ENCODE measurements at places on chromosomes 1 and 21.
A peak's percentile ranks its signal among the peaks of the same experiment; 100 is the strongest.

- no peak for DNase-seq
These were observed 95.1 kb downstream of the TAS1R2 start for GRCh38 chr1:18764362-18764761.

- DNase-seq = no peak
These were observed 221.1 kb upstream of the PLXNA2 start for GRCh38 chr1:208465266-208465665.

DNA sequence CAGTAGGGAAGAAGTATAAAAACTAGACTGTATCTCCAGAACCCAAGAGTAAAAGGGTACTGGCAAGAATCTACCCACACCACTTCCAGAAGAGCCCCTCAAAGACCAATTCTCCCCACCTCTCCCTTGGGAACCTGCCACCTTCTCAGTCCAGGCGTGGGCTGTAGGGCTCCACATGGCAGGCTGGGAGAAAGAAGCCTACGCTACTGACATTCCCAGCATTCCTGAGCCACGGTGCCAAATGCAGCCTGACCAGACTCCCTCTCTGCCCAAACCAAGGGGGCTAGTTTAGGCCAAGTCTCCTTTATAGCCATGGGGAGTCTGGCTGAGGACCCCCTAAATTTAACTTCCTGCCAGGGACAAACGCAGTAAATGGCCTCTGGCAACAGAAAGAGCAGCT lies 2.0 kb downstream of the UBE2Q1 start:
- DNase-seq = no peak

GRCh38 chr1:185400052-185400451 lies 83.0 kb upstream of the IVNS1ABP start:
- no peak for DNase-seq

- no peak for DNase-seq
These were observed 64.0 kb downstream of the KIF21B start for GRCh38 chr1:200959411-200959921.

DNA sequence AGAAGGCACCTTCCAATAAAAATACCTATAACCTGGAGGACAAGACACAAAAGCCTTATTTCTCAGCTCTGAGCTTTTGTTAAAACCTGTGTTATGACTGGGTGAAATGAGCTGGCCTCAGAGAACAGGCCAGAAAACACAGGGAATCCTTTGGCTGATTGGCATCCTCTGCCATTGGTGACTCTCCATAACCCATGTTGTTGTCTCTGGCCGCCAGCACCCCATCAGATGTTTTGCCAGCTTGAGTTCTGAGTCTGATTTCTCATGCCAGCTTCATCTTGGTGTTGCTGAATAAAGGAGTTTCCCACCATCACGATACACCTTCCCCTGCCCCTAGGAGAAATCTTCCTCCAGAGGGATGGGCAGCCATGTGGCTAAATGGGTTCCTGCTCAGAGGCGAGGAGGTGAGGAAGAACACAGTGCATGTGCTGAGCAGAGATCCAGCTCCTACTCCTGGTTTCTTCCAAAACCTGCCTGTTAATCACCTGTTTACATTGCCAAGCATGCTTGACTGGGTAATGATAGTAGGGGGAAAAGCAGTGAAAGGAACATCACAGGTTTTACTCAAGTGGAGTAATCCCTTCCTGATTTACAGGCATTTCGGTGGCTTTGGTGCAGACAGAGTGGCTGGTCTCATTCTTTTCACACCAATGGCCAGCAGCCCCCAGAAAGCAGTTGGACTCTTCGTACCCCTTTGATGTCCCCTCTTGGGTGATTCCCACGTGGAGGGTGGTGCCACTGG lies 109.8 kb downstream of the ROR1 start:
- no peak for DNase-seq

DNA sequence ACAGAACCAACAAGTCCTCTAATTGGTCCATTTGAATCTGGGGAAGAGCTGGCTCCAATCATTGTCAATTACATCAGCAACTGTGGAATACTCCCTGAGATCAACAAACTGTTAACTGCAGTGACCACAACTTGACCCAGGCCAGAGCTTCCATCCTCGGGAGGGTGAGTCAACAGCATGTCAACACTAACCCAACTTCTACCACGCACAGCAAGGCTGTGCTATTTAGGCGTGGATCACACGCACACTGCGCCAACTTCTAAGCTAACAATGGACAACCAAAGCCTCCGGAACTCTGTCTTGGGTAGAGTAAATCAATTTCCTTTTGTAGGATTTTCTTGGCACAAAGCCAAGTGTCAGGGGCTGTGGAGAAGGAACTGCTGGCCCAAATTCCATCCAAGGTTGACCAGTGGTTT lies 30.4 kb downstream of the APP start:
- DNase-seq = no peak

DNA sequence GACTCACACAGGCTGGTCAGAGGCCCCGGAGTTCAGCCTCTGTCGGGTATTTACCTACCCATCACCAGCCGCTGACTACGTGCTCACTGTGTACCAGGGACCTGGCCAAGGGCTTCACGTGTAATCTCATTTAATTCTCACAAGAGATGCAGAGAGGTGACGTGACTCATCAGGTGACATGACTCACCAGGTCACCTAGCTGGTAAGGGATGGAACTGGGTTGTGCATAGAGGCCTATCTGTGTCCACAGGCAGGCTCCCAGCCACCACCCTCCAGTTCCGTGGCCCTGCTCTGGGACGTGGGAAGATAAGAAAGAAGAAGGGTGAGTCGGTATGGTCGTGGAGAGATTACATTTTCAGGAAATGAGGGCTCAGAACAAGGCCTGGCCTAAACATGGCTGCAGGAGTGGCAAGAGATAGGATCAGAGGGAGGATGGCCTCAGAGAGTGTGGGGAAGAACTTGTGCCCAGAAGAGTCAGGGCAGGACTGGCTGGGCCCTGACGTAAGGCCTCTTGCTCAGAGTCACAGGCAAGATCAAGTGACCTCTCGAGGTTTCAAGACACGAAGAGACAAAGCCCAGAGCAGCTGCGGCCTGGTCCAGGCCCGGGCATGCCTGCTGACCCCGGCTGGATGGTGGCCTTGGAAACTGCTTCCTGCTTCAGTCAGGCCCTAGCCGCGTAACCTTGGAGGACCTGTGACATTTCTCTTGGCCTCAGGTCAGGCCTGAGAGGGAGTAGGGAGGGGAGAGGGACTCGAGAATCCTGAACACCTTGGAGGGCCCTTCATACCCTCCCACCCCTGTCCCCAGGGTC lies 52.7 kb upstream of the WASF2 start:
- peak; percentile 49 for DNase-seq

GRCh38 chr1:111747282-111747734 lies 8.1 kb upstream of the INKA2 start:
- peak; percentile 82 for DNase-seq

DNA sequence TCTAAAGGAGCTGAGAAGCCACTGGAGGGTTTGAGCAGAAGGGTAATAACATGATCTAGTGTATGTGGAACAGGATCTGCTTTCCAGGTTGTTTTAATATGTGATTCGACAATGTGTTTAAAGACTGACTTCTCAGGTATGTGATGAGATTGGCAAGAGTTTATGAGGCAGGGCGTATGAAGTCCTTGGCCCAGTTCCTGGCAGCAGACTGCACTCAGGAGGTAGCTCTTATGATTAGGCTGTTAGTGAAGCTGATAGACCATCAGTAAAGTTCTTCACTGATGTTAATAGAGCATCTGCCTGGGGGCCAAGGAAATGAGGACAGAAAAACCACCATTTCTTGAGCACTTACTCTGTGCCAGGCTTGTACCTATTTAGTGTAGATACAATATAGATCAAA lies 41.9 kb upstream of the SERBP1 start:
- DNase-seq = no peak

- DNase-seq = no peak
These were observed 21.5 kb downstream of the DESI2 start for GRCh38 chr1:244674446-244674845.

GRCh38 chr21:44420416-44421205 lies 34.7 kb upstream of the LRRC3 start:
- DNase-seq = no peak

DNA sequence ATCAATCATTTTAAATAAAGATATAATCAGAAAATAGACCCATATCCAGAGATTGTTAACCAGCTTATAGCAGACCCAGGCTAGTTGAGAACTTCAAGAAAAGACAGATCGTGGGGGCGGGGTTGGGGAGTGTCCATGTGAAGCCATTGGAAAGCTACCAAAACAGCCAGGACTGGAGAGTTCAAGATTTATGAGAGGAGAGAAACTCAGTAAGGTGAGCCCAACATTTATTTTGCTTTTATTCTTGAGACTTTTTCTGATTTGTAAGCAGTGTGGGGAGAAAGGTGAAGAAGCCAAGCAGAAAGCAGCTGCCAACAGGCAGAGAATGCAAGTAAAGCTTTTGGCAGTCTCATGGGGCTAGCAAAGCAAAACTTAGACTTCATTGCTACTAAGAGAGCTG lies 179.9 kb downstream of the VPS13D start:
- no peak for DNase-seq

DNA sequence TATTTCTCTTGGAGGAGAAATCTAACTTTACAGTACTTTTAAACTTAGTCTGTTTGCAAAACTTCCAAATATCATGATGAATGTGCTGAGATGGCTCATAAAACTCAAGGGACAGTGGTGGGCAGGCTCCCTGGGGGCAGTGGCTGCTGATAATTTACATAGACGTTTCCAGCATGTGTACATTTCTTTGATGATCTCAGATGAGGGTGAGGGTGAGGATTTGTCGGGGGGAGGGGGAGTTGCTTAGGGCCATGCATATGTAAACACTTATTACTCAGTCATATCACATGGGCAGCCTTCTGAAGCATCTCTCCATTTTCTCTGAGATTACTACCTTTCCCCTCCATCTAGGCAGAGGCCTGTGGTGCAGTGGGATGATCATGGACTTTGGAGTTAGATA lies 152.9 kb upstream of the HMGB4 start:
- no peak for DNase-seq

DNA sequence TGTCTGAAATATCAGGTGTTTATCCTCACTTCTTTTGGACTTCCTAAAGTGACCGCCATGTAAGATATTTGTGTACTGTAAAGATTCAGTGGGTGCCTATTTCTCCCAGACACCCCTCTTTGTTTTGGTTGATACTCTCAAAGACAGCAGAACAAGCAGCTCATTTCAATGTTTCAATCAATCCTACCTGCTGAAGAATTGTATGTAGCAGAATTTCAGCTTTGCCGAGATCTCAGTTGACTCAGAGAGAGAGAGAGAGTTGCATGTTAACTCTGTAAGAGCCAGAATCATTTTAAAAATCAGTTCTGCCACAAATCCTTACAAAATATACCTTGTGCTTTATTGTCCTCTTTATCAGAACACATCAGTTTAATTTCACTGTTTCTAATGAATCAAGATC lies 987.3 kb downstream of the ADGRL2 start:
- no peak for DNase-seq

- no peak for DNase-seq
These were observed 14.6 kb upstream of the PTGFRN start for GRCh38 chr1:116895073-116895472.

- no peak for DNase-seq
These were observed 219.1 kb upstream of the ZC3H12A start for GRCh38 chr1:37255136-37255795.

DNA sequence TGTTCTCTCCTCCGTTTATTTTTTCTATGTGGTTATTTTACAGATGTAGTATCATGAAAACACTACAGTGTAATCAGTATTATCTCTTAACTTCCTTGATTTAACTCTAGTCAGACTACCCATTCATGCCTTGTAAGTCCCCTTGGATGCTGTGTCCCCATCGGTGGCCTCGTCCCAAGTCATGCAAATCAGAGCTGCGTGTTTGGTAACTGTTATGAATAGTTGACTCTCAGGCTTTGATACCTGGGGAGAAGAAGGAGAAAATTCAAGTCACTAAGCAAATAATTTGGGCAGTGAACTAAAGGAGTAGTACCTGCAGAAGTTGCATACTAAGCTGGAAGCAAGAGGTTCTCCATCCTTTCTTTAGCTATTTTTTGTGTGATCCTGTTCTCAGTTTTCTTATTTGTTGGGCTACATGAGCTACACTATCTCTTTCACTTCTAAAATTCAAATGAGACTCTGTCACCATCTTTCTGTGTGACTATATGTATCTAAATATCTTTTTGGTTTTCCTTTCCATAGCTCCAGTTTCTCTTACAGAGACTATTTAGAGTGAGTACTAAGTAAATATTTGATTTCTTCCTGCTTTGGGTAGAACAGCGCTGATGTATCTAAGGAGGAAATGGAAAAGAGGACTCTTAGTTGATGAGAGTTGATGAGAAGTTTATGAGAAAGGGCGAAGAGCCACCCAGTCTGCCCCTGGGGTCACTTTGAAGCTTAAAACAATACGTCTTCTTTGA lies 50.9 kb downstream of the VANGL2 start:
- DNase-seq = no peak

- DNase-seq = no peak
These were observed 27.5 kb upstream of the GPR88 start for GRCh38 chr1:100510451-100510850.

DNA sequence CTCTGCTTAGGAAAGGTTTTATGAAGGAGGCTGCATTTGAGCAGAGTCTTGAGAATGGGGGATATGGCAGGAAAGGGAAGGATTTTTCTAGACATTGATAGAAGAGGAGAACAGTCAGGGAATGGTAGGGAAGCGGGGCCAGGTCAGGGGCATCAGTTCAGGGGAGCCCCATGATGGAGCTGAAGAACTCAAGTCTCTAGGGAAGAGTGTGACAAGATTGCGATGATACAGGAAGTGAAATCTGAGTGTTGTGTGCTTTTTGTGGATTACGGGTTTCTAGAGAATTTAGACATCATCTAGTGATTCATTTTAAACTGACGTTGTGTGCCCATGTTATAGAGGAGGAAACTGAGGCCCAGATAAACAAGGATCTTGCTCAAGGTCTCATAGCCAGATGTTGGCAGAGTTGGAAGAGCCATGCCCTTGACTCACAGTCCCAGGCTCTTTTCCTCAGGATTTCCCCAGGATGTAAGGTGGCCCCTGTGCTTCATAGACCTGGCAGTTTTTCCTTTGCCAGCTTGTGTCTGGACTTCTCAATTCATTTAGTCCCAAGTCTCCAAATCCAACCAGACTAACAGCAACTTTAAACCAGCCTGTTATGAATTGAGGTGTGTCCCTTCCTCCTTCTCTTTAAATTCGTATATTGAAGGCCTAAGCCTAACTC lies 130.3 kb downstream of the ROR1 start:
- DNase-seq = no peak

DNA sequence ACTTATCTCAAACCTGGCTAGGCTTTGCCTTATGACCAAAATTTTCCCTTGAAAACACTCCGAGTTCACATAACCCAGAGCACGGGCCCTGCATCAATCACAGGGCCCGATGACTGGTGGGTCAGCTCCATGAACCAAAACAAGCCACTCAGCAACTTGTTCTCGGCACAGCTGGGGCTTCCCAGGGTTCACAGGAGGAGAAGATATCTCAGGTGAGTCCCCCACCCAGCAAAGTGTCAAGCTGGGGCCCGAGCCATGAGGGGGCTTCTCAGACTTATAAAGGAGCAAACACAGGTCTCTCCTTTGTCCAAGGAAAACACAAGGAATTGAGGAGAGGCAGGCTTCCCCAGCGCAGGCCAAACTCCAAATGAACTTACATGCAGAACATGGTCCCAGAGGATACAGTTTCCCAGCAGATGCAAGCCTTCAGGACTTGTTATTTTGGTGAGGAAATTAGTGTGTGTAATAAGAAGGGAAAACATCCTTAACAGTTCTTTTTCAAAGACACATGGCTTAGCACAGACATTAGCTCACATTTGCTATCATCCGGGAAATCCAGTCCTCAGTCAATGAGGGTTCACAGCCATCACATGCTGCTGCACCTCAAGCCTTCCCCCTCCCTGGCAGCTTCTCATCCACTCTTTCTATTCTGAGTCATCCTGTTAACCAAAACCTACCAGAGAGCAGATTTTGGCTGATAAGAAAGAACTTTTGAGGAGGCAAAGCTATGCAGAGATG lies 98.1 kb upstream of the NFIA start:
- no peak for DNase-seq

GRCh38 chr1:213003256-213003655 lies 12.4 kb downstream of the ANGEL2 start:
- no peak for DNase-seq

- no peak for DNase-seq
These were observed 4.1 kb downstream of the SFT2D2 start for GRCh38 chr1:168229893-168230292.

Measured in CD4-positive, alpha-beta T cell treated with Interleukin-17A for 4 hours (primary cell).